Stimulated activated CD4-positive, alpha-beta T cell treated with anti-CD3 and anti-CD28 coated beads, TNF-alpha, amount 100 ng/mL, for 48 hours (primary cell): ENCODE measurements at places on chromosomes 5 and 9.

- DNase-seq, result no peak
Measured at GRCh38 chr9:134253606-134254205, 72.5 kb upstream of the RXRA start.

DNA sequence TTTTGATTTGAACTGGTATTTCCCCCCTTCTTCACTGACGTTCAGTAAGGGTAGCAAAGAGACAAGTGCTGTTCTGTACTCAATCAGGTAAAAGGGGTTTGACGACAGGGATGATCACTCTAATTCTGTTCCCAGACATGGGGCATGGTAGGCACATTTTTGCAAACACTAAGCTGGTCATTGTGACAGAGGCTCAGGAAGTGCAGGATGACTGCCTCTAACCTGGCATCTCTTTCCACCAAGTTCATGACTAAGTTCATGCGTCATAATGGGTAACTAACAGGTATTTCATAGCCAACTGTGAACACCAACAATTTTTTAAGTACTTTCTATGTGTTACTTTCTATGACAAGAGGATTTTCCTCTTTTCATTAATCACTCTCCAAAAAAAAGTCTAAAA is 166.5 kb downstream of the MAPKAP1 start:
- no peak for DNase-seq

DNA sequence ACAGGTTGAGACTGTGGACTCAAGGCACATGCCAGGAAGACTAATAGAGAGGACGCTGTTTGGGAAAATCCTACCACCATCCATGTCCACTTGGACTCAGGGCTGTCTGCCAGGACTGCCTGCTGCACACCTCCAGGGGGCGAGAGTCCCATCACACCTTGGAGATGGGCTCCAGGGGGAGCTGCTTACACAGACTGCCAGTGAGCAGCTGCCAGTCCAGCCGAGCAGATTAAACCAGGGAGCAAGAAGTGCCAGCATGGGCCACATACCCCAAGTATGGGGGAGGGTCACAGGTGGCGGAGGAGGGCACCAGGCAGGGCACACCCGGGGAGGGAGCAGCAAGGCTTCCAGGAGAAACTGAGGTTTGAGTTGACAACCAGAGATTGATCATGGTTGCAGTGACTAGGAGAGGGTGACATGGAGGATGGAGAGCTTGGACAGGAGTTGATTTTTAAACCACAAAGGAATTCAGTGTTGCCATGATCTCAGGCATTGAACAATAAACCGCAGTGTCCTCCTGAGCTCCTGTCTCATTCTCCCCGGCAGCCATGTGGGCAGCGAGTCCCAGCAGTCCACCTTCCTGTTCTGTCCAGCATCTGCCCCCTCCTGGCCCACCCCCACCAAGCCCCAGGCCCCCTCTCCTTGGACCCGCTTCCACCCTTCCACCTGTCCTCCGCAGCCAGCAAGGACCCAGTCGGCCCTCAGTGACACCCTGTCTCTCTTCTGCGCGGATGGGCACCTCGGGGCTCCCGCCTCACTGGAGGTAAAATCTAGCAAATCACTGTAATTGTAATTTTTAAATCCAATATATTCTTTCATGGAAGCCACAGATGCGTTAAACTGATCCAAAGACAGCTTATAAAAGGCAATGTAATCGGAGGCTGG is 3.1 kb upstream of the VAV2 start:
- DNase-seq, result no peak

DNA sequence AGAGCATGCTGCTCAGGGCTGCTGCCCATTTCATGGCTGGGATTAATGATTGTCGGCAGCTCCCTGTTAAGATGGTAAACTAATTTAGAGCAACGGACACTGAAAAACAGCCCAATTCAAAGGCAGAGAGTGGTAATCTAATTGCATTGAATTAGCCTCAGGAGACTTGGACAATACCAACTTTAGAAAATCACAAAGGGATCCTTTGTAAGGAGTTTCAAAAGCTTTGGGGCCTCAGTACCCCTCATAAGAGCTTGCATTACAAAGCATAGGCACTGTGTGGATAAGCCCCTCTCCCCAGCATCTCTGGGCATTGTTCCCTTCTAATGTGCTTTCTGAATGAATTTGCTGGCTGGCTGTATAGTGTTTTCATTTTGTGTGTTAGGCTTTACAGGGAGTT is 6.7 kb downstream of the GLRA1 start:
- no peak for DNase-seq
